ENCODE measurements at places on chromosomes 1 and 21. TPM values are rescaled to one million over a fixed set of nuclear protein-coding genes. Genes with fewer than 3 reads are reported as not detected.

Gene GFI1
- 0.26 TPM for total RNA-seq

- no peak for DNase-seq
- no peaks in the 10 kb centered on the region for H3K27me3 ChIP-seq
- no peak overlapping the region for H3K27ac ChIP-seq
- H3K4me1 ChIP-seq: peaks cover 12% of the 10 kb centered on the region
Measured at GRCh38 chr1:64900916-64901315, 65.4 kb downstream of the JAK1 start.

Gene ZNF644
- total RNA-seq: 68.2 TPM

DNA sequence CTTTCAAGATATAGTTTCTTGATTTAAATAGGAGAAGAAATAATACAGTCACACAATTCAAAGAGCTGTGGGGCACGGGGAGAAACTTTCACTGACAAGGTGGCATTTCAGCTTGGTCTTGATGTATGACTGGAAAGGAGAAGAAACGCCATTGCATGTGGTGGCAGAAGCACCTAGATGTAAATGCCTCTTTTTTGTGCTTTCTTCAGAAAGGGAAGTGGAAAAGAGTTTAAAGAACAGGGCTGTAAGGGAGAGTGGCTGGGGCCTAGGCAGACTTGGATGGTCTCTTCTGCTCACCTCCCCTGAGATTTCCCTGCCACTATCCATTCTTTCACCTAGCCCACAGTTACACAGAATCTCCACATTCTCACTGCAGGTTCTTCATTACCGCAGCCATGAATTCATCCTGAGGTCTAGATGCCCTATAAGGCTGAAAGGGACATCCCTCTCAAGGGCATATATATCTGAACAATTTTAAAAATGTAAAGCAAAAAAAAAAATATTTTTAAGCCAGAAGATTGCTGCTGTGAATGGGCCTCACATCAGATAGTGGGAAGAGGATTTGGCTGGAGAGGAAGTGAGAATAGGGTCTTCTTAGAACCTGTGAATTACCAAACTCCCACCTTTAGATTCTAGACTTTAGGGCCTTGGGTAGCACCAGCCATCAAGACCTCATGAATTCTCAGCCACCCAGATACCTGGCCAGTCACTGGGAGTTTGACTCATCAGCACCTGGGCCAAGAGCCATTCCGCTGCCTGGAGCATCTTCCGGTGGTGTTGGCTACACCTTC is 23.4 kb downstream of the CACNA1E start:
- H3K27ac ChIP-seq: no peak overlapping the region
- DNase-seq: no peak
- H3K27me3 ChIP-seq: no peaks in the 10 kb centered on the region
- H3K4me1 ChIP-seq: no peaks in the 10 kb centered on the region

DNA sequence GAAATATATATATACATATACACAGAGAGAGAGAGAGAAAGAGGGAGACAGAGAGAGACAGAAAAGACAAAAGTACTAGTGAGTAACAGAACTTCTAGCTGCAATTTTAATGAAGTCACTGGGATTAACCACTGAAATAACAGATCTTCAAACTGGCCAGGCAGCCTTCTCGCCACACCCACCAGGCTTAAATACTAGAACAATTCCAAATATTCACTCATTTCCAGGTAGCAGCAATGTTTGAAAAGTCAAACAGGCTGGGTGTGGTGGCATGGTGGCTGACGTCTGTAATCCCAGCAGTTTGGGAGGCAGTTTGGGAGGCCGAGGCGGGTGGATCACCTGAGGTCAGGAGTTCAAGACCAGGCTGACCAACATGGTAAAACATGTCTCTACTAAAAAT is 5.2 kb downstream of the PRDX1 start:
- no peak overlapping the region for H3K27ac ChIP-seq
- no peak for DNase-seq
- H3K27me3 ChIP-seq: no peaks in the 10 kb centered on the region
- no peak overlapping the region for H3K4me3 ChIP-seq
- H3K4me1 ChIP-seq: no peaks in the 10 kb centered on the region
- no peaks in the 10 kb centered on the region for H3K36me3 ChIP-seq

DNA sequence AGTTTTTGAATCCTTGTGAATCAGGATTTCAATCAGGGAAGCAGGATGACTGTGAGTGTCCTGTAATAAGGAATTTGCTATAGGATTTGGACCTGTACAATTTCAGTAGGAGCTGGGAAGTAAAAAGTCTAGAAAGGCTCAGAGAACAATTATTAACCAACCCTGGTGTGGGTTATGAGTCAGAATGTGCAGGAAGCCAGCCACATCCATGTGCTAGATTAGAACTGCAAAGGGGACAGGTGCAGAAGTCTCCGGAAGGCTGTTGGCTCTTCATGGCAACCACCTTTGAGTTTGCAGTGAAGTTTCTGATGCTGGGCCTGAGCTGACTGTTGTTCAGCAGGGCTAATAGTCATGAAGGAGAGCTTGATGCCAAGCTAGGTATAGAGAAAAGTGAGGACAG is 70.7 kb downstream of the SPATA46 start:
- H3K27me3 ChIP-seq: no peaks in the 10 kb centered on the region
- H3K36me3 ChIP-seq: no peaks in the 10 kb centered on the region
- H3K27ac ChIP-seq: no peak overlapping the region
- no peaks in the 10 kb centered on the region for H3K4me1 ChIP-seq
- H3K4me3 ChIP-seq: no peak overlapping the region

- H3K36me3 ChIP-seq: no peaks in the 10 kb centered on the region
- H3K4me1 ChIP-seq: no peaks in the 10 kb centered on the region
- H3K27ac ChIP-seq: no peak overlapping the region
- H3K27me3 ChIP-seq: no peaks in the 10 kb centered on the region
- H3K4me3 ChIP-seq: no peak overlapping the region
Measured at GRCh38 chr1:156583821-156584622, 4.5 kb downstream of the TTC24 start.
